Osteoblast (primary cell): ENCODE measurements at places on chromosomes 2 and 18.

DNA sequence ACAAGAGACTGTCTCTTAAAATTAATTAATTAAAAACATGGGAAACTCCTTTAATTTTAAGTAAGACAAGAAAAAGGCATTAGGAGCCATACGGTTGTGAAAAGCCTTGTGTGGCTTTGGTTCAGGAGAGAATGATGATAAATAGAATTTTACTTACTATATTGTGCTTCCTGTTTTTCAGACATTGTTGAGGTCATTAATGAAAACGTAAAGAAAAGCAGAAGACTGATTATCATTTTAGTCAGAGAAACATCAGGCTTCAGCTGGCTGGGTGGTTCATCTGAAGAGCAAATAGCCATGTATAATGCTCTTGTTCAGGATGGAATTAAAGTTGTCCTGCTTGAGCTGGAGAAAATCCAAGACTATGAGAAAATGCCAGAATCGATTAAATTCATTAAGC is 10.7 kb upstream of the IL1RL2 start:
- DNase-seq: no peak

GRCh38 chr18:50192995-50193795 is 1.8 kb downstream of the MYO5B start:
- peak; percentile 64 for DNase-seq

- DNase-seq: no peak
These were observed 13.3 kb upstream of the REEP1 start for GRCh38 chr2:86350751-86351150.

- DNase-seq: no peak
These were observed 220.8 kb downstream of the GULP1 start for GRCh38 chr2:188512456-188512855.

DNA sequence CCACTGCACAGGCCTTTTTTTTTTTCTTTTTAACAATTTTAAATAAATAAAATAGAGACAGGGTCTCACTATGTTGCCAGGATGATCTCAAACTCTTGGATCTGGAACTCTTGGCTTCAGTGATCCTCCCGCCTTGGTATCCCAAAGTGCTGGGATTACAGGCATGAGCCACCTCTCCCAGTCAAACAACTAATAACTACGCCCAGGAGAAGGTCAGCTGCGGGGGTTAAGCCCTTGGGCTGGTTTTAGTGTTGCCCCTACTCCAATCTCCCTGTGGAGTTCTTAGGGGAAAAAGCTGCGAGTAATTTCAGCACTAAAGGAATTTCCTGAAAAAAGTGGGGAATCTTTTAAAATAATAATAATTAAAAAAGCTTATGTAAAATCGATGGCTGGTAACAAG is 96.4 kb upstream of the XPO1 start:
- no peak for DNase-seq

GRCh38 chr18:3110034-3110752 is 97.2 kb upstream of the LPIN2 start:
- DNase-seq: no peak

- DNase-seq: peak; percentile 58
These were observed 120.7 kb downstream of the INHBB start for GRCh38 chr2:120466704-120467054.

GRCh38 chr2:9334761-9335160 is 88.6 kb downstream of the ITGB1BP1 start:
- DNase-seq: no peak

- peak; percentile 65 for DNase-seq
These were observed 813.7 kb upstream of the ACVR2A start for GRCh38 chr2:147030966-147031720.

GRCh38 chr2:238861766-238862315 is 14.0 kb downstream of the TWIST2 start:
- no peak for DNase-seq

- peak; percentile 44 for DNase-seq
These were observed 210.0 kb downstream of the RBM43 start for GRCh38 chr2:151051574-151052220.

DNA sequence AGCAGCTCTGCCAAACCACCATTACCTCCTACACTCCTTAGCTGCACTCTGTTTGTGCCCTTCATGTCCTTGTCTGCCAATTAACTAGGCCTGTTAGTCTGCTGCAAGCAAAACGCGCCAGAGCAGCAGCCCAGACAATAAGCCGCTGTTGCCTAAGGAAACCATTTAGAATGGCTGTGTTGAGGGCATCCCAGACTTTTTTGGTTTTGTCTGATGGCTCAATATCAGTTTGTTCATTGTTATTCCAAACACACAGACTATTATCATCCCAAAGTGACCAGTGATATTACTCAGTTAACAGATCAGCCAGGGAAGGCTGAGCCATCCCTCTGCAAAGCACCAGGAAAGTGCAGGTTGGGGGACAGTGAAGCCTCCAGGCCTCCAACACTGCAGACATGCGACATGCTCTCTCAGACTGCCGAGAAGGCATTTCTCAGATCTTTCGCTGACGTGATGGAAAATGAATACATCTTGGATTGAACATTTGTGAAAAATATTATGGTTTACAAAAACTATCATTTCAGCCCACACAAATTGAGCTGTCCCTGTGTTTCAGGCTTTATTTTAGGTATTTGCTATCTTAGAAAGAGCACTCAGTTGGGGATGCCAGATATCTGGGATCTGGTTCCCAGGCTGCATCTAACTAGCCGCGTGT is 182.0 kb upstream of the HNRNPA3 start:
- DNase-seq: peak; percentile 45

GRCh38 chr2:102110171-102110570 is 32.4 kb upstream of the IL1R1 start:
- no peak for DNase-seq

DNA sequence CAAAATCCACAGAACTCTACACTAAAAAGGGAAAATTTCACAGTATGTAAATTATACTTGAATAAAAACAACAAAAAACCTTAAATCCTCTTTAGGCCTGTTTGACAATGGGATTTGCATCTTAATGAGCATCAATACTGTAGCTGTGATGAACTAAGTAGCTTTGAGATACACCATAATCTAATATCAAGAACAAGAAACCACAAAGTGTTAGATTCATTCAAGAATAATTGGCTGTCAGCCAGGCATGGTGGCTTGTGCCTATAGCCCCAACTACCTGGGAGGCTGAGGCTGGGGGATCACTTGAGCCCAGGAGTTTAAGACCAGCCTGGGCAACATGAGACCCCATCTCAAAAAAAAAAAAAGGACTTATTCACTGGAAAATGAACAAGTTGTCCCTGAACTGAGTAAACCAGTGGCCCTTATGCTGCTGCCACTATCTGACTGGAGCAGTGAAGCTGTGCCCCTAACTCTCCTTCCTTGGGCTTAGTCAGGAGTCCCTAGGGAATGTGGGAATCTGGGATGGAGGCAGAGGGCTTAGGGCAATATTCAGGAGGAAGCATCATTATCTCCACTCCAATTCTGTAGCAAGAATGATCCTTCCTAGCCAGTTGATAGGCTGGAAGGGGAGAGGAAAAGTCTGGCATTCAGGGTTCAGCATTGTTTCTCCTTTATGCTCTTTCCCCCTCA is 88.5 kb downstream of the PRKCE start:
- DNase-seq: no peak

DNA sequence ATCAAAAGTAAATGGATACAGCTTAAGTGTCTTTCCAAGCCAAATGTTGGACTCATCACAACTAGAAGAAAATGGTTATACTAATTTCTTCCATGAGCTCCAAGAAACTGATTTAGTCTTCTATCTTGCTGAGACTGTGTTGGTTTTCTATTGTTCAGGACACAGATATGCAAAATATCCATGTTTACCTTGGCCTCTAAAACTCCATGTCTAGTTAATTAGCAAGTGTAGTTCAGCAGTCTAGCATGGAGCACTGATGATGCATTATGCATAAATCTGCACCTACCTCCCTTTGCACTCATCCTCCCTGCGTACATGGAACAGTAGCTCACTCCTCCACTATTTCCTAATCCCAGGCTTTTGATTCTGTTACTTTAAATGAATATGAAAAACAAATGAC is 731.4 kb upstream of the CHAC2 start:
- no peak for DNase-seq

- DNase-seq: no peak
These were observed 74.7 kb upstream of the PTPRM start for GRCh38 chr18:7492385-7492784.

- DNase-seq: no peak
These were observed 119.5 kb downstream of the NUP35 start for GRCh38 chr2:183243758-183244157.

DNA sequence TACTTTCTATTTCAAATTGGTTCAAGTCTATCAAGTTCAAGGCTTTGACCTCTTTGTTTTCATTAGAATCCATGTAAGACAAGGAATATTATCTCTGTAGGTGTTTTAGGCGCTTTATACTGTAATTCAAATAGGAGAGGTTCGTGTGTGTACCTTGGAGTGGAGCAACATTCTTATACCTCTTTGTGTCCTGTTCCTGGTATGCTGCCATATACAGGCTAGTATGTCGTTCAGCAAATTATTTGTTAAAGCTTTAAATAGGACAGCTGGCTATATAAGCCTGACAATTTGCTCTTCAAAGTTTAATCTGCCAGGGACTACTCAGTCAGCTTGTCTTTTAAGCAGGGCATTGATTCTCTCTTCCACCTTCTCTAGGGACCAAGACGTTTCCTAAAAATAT is 31.1 kb upstream of the SPAG16 start:
- no peak for DNase-seq

GRCh38 chr2:199677881-199678280 is 173.1 kb downstream of the FTCDNL1 start:
- DNase-seq: no peak

DNA sequence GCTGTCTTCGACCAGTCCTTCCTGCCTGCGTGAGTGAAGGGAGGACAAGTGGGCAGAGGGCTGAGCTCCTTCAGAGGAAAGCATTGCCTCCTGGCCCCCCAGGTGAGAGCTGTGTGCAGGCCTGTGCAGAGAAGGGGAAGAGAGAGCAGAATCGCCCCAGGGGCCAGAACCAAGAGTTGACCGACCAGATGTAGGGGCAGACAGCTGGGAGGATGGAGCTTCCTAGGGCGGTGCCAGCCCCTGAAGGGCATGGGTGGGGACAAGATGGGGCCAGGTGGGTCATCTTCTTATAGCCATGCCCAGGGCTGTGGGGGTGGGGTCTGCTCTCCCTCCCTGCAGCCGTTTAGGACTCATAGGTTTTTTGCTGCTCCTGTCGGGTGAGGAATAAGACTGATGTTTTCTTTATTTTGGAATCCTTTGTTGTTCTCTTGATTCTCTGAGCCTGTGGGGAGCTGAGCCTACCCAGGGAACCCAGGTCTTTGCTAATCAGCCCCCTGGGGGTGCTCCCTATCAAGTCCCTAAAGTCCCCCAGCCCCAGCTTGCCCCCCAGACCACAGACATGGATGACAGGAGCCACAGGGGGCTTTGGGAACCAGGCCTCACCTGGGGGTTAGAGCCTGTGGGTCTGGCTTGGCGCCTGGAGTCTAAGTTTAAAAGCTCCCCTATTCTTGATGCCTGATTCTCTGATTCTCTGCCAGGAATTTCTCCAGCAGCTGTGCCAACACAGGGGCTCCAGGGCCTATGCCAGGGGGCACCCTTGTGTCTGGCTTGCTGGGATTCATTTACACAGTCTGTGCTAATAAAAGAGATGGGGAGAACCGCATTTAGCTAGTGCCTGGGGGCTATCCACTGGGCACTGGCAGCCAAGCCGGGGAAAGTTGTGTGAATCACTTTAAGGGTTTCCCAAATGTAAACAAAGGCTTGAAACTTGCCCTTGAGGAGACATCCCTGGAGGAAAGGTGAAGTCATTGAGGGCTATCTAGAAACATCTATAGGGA is 9.3 kb upstream of the EFHD1 start:
- DNase-seq: peak; percentile 55

GRCh38 chr2:10159581-10160131 is 37.1 kb downstream of the RRM2 start:
- DNase-seq: no peak

DNA sequence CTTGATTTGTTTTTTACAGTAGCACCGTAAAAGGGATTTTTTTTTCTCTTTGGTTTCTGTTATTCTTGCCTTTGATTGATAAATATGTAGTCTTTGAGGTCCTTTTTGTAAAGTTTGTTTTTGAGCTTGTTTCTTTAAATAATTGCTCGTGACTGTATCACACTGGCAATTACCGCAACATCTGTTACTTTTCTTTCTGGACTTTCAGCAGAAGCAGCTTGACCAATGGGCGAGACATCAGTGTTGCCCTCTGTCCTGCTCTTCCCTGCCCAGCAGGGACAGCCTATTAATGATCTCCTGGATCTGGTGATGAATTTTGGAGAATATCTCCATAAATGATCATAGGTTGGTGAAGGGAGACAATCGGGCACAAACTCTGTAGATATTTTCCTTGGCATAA is 74.9 kb downstream of the TDRD15 start:
- DNase-seq: no peak

- DNase-seq: no peak
These were observed 206.1 kb upstream of the HDAC4 start for GRCh38 chr2:239606741-239607516.

DNA sequence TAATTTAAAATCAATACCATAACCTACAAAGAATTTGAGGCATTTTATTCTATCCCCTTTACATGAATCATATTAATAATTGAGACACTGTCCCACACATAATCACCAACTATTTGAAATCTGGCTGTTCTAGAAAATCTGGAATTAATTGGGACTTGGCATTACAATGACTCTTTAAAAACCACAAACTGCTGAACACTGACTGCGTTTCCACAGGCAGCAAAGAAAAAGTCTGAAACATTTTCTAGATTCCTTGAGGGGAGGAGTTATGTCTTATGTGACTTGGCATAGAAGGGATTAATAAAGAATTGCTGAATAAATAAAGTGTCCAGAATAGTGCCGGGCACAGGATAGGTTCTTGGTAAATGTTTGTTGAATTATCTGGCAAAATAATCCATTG is 61.4 kb downstream of the GPR39 start:
- no peak for DNase-seq

- DNase-seq: no peak
These were observed 7.3 kb downstream of the SFTPB start for GRCh38 chr2:85660725-85661124.

DNA sequence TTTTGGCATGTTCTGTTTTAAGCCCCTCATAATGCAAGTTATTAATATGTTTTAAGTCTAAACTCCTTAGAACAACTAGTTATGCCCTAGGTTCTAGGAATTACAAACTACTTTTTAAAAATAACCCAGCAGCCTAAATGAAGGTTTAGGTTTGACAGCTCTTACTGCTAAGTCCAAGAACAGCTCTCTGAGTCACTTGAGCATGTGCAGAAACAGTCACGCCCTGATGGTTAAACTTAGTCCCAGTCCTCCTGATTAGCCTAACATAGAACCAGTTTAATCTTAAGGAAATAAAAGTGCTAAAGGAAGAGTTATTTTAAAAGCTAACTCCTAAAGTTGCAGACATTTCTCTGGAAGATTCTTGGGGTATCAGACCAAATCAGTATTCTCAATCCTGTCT is 72.5 kb downstream of the RMDN2 start:
- DNase-seq: no peak

- no peak for DNase-seq
These were observed 10.5 kb downstream of the CNGA3 start for GRCh38 chr2:98356729-98357128.

GRCh38 chr18:46639386-46639785 is 17.6 kb downstream of the LOXHD1 start:
- no peak for DNase-seq
